ENCODE measurements at places on chromosomes 4 and X.

- DNase-seq = no peak
Measured at GRCh38 chr4:185222598-185222997, 13.2 kb downstream of the SNX25 start.

GRCh38 chrX:71650333-71650969 lies 16.9 kb upstream of the LOC101059915 start:
- DNase-seq = peak; percentile 30

DNA sequence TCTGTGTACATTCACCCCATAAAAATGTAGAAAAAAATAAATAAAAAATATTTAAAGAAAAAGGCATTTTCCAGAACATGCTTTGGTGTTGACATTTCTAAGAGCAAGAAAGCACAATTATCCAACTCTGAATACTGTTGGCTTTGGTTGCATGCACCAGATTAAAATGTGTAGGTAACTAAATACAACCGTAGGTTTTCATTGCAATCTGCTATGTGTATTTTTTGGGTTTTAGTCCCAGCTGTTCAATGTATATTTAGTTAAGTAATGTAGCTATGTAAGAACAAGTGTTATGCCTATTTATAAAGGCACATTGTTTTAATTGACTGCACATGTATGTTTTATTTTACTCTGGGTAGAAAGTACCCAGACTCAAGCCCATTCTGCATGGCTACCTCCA lies 108.1 kb upstream of the PAQR3 start:
- no peak for DNase-seq

DNA sequence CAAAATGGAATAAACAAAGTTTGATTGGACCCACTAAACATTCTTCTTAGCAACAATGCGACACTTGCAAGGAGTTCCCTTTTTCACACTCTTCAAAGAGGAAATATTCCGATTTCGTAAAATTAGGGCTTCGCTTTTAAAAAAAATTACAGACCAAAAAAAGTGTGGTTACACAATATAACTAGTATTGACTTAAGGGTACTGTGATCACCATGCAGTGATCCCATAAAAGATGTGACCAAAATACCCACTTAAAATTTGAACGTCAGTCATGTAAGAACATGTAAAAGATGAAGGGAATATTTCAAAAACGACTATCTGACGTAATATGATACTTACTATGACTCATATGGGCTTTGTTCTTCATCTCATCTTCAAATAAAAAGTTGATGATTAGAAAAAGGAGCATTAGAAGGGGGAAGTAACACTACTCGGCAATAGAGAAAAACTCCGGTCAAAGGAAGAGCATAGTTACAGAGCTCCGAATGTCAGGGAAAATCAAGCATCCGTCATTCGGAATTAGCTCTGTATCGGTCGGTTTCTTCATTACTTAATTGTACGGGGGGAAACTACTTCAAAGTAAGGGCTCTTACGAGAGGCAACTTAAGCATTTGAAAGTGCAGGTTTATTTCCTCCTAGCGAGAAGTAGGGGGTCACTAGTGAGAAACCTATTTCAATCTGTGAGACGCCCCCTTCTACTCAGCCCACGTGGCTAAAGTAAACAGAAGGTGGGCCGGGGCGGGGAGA lies 1.3 kb upstream of the TET2 start:
- no peak for DNase-seq

- DNase-seq = no peak
Measured at GRCh38 chr4:37687681-37688080, 1.5 kb upstream of the RELL1 start.

GRCh38 chr4:53932796-53933610 lies 131.4 kb downstream of the CHIC2 start:
- no peak for DNase-seq

GRCh38 chrX:46770817-46771163 lies 11.9 kb upstream of the SLC9A7 start:
- DNase-seq = no peak

- no peak for DNase-seq
Measured at GRCh38 chrX:29826742-29827141, 388.6 kb upstream of the MAGEB2 start.

- no peak for DNase-seq
Measured at GRCh38 chrX:9865804-9866472, 79.7 kb downstream of the SHROOM2 start.

- no peak for DNase-seq
Measured at GRCh38 chrX:80602036-80602860, 182.0 kb downstream of the TENT5D start.

GRCh38 chr4:94743838-94744237 lies 13.9 kb upstream of the BMPR1B start:
- no peak for DNase-seq

DNA sequence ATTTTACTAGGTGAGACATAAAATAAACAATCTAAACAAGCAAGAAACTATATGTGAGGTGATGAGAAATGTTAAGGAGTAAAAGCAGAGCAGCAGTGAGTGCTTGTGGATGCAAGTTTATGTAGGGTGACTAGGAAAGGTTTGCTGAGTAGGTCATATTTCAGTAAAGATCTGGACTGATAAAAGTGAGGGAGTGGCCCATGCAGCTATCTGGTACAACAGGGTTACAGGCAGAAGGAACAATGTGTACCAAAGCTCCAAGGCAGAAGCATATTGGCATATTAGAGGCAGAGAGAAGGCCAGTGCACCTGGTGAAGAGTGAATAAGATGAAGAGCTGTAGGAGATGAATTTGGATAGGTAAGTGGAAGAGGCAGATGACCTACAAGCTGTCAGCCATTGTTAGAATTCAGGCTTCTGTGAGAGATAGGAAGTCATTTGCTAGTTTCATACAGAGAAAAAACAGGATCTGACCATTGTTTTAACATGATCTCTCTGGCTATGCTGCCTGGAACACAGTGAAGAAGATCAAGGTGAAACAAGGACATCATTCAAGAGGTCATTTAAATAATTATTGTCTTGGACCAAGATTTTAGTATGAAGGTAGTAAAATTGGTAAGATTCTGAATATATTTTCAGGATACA lies 274.6 kb downstream of the ANKRD50 start:
- no peak for DNase-seq

DNA sequence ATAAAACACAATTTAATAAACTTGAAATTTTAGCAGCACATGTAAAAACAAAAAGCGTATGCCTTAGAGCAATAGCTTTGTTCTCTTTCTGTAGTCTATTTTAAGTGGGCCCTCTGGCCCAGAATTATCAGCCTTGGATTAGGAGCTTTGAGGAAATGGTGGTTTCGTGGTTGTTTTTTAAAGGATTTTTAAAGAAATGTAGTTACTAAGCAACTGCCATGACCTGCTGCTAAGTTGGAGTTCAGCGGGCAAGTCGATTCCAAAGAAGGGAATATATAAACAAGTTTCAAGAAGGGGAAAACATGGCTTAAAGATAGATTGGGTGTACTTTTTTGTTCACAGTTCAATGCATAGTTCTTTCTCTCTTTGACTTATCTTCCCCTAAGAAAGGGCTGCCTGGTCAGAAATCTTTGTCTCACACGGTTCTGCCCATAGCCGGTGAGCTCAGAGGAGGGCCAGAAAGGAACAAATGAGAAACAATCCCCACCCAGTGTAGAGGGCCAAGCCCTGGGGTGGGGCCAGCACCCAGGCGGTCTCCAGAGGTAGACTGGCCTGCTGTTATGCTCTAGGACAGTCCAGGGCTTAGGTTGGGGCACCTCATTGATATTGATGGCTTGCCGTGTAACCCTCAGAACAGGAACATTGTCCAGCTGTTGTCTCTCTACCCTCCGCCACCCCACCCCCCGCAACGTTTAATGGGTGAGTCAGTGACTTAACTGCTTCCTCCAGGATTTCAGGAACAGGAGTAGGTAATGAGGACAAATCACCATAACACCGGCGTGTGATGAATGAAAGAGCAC lies 32.5 kb downstream of the DLG3 start:
- DNase-seq = no peak

DNA sequence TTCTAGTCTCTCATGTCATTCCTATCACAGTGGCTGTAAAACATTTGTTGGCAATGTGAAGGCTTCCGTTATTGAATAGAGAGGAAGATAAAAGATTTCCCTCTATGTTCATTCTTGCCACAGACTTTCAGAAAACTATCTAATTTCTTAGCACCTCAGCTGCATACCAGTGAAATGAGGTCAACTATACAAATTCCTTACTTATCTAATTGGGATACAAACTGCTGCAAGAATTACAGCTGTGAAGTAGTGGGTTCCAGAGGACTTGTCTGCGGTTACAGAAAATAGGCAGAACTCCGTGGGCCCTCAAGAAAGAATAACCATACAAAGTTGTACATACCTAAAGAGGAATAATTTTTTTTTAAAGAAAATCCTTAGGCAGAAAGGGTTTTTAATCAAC lies 175.8 kb downstream of the PPP1R2C start:
- no peak for DNase-seq

GRCh38 chr4:21976166-21976565 lies 27.6 kb upstream of the KCNIP4 start:
- no peak for DNase-seq

- DNase-seq = no peak
Measured at GRCh38 chrX:32408389-32408788, 803.0 kb downstream of the DMD start.

GRCh38 chrX:42422961-42423360 lies 355.0 kb downstream of the PPP1R2C start:
- no peak for DNase-seq

- DNase-seq = no peak
Measured at GRCh38 chr4:126637706-126638105, 995.1 kb upstream of the INTU start.

GRCh38 chrX:118682258-118683014 lies 45.0 kb upstream of the IL13RA1 start:
- no peak for DNase-seq

- no peak for DNase-seq
Measured at GRCh38 chr4:26583538-26583864, 383 bp upstream of the TBC1D19 start.

- no peak for DNase-seq
Measured at GRCh38 chrX:78064152-78064551, 39.9 kb upstream of the PGK1 start.

GRCh38 chr4:20423420-20423819 lies 171.7 kb downstream of the SLIT2 start:
- DNase-seq = no peak

DNA sequence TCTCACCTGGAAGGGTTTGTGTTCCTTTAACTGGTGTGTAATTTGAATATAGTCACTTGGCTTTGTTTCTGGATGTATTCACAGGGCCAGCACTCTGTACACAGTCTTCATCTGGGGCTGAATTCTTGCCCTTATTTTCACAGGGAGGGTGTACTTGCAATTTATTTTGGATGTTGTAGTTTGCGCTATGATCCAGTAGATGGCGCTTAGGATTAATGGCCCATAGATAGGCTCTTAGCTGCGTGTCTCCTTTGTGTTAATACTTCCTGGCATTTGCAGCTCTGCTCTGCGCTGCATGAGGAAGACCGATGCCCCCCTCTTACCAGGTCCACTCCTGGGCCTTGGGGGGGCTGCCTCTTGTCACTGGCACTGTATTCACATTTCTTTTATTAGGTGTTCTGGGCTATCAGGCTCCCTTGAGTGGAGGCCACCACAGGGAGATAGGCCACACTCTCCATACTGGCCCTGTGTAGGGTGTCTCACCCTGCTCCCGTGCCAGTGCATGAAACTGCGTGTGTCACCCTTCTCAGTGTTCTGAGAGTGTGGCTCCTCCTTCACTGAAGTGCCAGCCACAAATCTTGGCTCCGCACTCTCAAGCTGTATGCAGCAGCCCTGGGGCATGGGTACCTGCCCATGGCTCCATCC lies 562.2 kb downstream of the ZIC3 start:
- no peak for DNase-seq

GRCh38 chrX:13091111-13091765 lies 46.8 kb upstream of the FAM9C start:
- DNase-seq = no peak

GRCh38 chrX:84219551-84219950 lies 31.6 kb upstream of the RPS6KA6 start:
- DNase-seq = no peak

DNA sequence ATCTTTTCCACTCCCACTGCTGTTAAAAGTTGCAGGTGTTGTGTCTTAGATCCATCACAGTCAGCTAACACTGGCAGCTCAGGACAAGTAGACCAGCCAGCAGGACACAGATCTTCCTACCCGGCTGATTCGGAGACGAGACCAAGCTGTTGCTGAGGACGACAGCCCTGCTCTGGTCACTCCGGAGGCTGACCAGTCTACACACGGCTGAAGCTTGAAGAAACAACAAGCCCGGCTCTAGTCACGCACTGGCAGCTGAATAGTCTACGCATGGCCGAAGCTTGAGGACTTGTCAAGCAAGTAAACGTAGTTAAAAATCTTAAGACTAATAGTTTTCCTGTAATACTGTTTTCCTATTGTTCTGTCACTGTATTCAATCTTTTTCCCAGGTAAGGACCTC lies 1.8 kb downstream of the ACOX3 start:
- DNase-seq = no peak

DNA sequence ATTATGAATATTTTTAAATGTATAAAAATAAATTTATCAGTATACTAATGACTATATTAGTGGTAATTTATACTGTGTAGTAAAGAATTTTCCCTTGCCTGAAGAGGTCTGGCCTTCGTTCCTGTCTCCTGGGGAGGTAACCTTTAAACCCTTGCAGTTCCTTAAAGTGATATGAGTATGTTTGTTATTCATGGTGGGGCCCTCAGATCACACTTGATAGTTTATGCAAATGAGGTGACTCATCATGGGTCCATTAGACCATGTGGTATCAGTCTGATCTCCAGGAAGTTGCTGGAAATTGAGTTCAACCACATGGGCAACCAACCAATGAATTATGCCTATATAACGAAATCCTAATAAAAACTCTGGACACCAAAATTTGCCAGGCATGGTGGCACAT lies 904.1 kb downstream of the RPA4 start:
- DNase-seq = no peak

- no peak for DNase-seq
Measured at GRCh38 chr4:132593717-132594400, 555.2 kb upstream of the PCDH10 start.

- DNase-seq = no peak
Measured at GRCh38 chr4:139961344-139961946, 192.5 kb downstream of the MAML3 start.

DNA sequence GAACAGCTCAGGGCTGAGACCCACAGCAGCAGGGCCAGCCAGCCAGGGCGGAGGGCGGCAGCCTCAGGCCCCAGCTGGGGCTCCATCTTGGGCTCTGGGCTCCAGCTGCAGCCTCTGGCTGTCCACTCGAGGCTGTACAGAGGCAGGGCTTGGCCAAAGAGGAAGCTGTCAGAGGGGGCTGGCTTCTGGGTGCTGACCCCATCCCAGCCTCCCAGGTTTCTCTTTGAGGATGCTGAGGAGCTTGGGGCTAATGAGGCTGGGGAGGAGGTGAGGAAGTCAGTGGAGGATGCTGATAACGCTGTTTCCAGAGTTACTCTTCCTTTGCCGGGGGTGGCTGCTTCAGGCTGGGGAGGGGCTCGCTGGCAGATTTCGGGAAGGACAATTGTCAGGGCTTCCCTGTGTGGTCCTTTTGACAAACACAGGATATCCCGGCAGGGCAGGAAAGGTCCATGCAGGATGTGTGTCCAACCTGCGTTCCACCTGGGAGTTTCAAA lies at the start of gene DIPK2B:
Gene DIPK2B, minus strand, starts transcription at position 136 of the 494 bp plus-strand sequence. Its CDS starts 50 bp downstream, at position 86.
- no peak for DNase-seq

DNA sequence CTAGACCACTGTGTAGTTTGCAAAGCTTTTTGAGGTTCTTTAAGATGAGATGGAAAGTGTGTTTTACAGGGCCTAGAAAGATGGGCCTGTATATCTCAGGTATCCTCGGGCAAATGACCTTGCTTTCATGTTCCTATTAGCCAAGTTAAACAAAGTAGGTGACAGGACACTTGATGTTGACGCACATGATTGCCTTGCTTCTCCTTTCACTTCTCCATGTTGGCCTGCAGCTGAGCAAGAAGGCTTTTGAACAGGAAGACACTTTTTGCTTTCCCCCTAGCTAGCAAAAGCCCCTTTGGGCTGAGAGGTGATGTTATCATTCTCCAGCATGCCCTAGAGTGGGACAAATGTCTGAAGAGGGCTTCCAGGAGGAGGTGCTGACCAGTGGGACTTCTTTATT lies 202.1 kb downstream of the GPC3 start:
- DNase-seq = no peak

Data from T-helper 2 cell (primary cell).